Naive thymus-derived CD4-positive, alpha-beta T cell (primary cell): ENCODE measurements at places on chromosomes 7 and 10. TPM values are rescaled to one million over a fixed set of nuclear protein-coding genes. Genes with fewer than 3 reads are reported as not detected.
A peak's percentile ranks its signal among the peaks of the same experiment; 100 is the strongest.

DNA sequence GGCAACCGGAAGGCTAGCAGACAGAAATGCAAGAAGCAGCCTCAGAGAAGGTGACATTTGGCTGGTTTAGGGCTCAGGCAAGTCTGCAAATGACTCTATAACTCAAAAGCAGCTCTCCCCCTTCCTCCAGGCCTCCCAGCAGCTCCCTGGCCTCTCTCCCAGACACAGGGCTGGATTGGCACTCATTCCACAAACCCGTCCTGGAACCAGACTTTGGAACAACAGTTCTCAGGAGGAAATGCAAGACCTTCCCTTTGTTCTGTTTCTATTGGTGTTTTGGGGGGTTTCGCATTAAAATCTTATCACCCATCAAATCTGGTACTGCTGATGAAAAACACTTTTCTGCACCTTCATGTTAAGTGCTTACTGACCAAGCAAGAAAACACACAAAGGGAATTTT is 40.3 kb upstream of the EFCAB10 start:
- H3K4me1 ChIP-seq, result no peaks in the 10 kb centered on the region
- H3K4me3 ChIP-seq, result no peak overlapping the region
- peaks cover 89% of the 10 kb centered on the region for H3K36me3 ChIP-seq

GRCh38 chr10:77393411-77393810 is 244.2 kb downstream of the KCNMA1 start:
- no peak overlapping the region for H3K27ac ChIP-seq
- H3K4me1 ChIP-seq, result no peaks in the 10 kb centered on the region
- no peaks in the 10 kb centered on the region for H3K36me3 ChIP-seq
- H3K27me3 ChIP-seq, result no peaks in the 10 kb centered on the region
- H3K4me3 ChIP-seq, result no peak overlapping the region

HOXA3 gene
- total RNA-seq, result not detected in 2 replicates

DNA sequence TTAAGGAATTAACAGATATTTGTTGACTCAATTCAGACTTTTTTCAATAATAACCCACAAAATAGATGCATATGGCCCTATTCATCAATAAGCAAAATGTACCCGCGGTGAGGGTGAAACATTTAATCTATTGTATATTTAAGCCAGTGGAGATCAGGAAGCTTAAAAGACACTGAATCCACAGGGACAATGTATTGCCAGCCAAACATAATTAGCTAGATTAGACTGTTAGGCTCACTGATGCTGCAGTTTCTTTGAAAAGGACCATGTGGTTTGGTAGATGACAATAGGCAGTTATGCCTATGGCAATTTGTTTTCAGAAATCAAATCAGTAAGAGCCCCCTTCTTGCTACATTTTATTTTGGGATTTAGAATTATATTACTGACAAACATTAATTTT is 87.3 kb upstream of the PLXDC2 start:
- H3K27ac ChIP-seq, result no peak overlapping the region
- H3K4me1 ChIP-seq, result no peaks in the 10 kb centered on the region
- no peak overlapping the region for H3K4me3 ChIP-seq
- DNase-seq, result no peak

- H3K4me1 ChIP-seq, result no peaks in the 10 kb centered on the region
- H3K27me3 ChIP-seq, result no peaks in the 10 kb centered on the region
- no peaks in the 10 kb centered on the region for H3K36me3 ChIP-seq
- no peak overlapping the region for H3K27ac ChIP-seq
- H3K4me3 ChIP-seq, result no peak overlapping the region
These were observed 27.9 kb downstream of the GNG11 start for GRCh38 chr7:93949423-93949822.

AS3MT gene
- total RNA-seq, result 2.1 TPM

GRCh38 chr7:155667241-155667829 is 22.9 kb downstream of the RBM33 start:
- no peaks in the 10 kb centered on the region for H3K27me3 ChIP-seq
- H3K4me3 ChIP-seq, result no peak overlapping the region
- H3K36me3 ChIP-seq, result no peaks in the 10 kb centered on the region
- DNase-seq, result no peak

GRCh38 chr7:54260941-54261371 is 281.2 kb upstream of the VSTM2A start:
- no peaks in the 10 kb centered on the region for H3K4me1 ChIP-seq
- no peak for DNase-seq
- no peaks in the 10 kb centered on the region for H3K27me3 ChIP-seq
- H3K4me3 ChIP-seq, result no peak overlapping the region
- H3K36me3 ChIP-seq, result no peaks in the 10 kb centered on the region

- H3K27ac ChIP-seq, result no peak overlapping the region
- H3K27me3 ChIP-seq, result no peaks in the 10 kb centered on the region
- H3K4me3 ChIP-seq, result no peak overlapping the region
- no peaks in the 10 kb centered on the region for H3K4me1 ChIP-seq
- DNase-seq, result no peak
- no peaks in the 10 kb centered on the region for H3K36me3 ChIP-seq
These were observed 265.4 kb downstream of the CREB5 start for GRCh38 chr7:28677668-28678067.

ZEB1 gene
- 77.5 TPM for total RNA-seq

CLRN3 gene
- not detected for total RNA-seq

SFTPA1 gene
- not detected for total RNA-seq

POM121C gene
- 92.1 TPM for total RNA-seq

- no peaks in the 10 kb centered on the region for H3K4me1 ChIP-seq
- H3K27me3 ChIP-seq, result no peaks in the 10 kb centered on the region
- no peaks in the 10 kb centered on the region for H3K36me3 ChIP-seq
- no peak for DNase-seq
These were observed 568 bp downstream of the PRSS2 start for GRCh38 chr7:142771353-142771723.

GRCh38 chr7:154914308-154914995 is 88.5 kb downstream of the PAXIP1 start:
- no peak overlapping the region for H3K27ac ChIP-seq
- peak overlapping the region; percentile 56 for H3K4me3 ChIP-seq
- H3K4me1 ChIP-seq, result no peaks in the 10 kb centered on the region
- no peaks in the 10 kb centered on the region for H3K36me3 ChIP-seq

- no peaks in the 10 kb centered on the region for H3K27me3 ChIP-seq
- no peak overlapping the region for H3K27ac ChIP-seq
- H3K4me1 ChIP-seq, result no peaks in the 10 kb centered on the region
- H3K4me3 ChIP-seq, result no peak overlapping the region
These were observed 25.2 kb upstream of the ITPRID1 start for GRCh38 chr7:31488562-31489203.

- no peaks in the 10 kb centered on the region for H3K4me1 ChIP-seq
- H3K36me3 ChIP-seq, result no peaks in the 10 kb centered on the region
- no peaks in the 10 kb centered on the region for H3K27me3 ChIP-seq
- no peak overlapping the region for H3K4me3 ChIP-seq
- DNase-seq, result no peak
These were observed 292.4 kb upstream of the MYO3A start for GRCh38 chr10:25641595-25641994.

GRCh38 chr10:49656845-49657493 is 22.5 kb upstream of the C10orf53 start:
- H3K27ac ChIP-seq, result no peak overlapping the region
- H3K4me1 ChIP-seq, result no peaks in the 10 kb centered on the region
- no peak overlapping the region for H3K4me3 ChIP-seq
- H3K36me3 ChIP-seq, result no peaks in the 10 kb centered on the region

DNA sequence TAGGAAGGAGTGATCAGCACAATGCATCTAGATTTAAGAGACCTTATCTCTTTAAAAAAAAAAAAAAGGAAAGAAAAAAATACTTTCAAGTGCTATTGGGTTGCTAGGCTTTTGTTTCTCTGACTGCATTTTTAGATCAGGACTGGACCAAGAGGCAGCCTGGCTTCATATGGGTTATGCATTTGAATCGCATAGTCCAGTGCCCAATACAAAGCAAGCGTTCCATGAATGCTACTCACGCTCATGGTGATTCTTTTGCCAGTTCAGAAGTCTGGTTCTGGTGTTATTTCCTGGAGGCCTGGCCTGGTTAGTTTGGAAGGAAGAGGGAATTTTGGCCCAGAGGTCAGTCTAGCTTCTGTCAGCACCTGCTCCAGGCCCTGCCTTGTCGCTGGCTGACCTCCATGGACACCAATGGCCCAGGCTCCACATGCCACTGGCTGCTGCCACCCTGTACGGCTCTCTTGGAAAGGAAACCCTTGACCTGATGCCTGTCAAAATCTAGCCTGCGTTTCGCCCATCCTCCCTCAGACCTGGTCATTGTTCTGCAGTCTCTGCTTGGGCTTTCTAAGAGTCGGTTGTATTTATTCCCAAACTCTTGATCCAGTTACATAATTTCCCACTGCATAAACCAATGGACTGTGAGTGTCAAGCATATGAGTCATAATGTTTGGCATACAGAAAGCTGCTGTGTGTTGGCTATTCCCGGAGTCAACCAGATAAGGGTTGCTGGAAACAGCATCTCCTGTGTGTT is 74.3 kb upstream of the MKX start:
- DNase-seq, result no peak
- no peak overlapping the region for H3K27ac ChIP-seq
- H3K36me3 ChIP-seq, result no peaks in the 10 kb centered on the region

- H3K36me3 ChIP-seq, result no peaks in the 10 kb centered on the region
- H3K27me3 ChIP-seq, result no peaks in the 10 kb centered on the region
- peaks cover 2% of the 10 kb centered on the region for H3K4me1 ChIP-seq
These were observed 31.2 kb downstream of the ABLIM1 start for GRCh38 chr10:114626841-114627240.

AEBP1 gene
- 29.2 TPM for total RNA-seq

RBM20 gene
- 1.6 TPM for total RNA-seq

LANCL2 gene
- 5.2 TPM for total RNA-seq

GRCh38 chr10:98407017-98407743 is 7.8 kb downstream of the PYROXD2 start:
- no peaks in the 10 kb centered on the region for H3K4me1 ChIP-seq
- H3K36me3 ChIP-seq, result peaks cover 4% of the 10 kb centered on the region
- DNase-seq, result no peak
- no peak overlapping the region for H3K27ac ChIP-seq
- H3K4me3 ChIP-seq, result no peak overlapping the region

- H3K36me3 ChIP-seq, result no peaks in the 10 kb centered on the region
- no peak overlapping the region for H3K4me3 ChIP-seq
- no peaks in the 10 kb centered on the region for H3K4me1 ChIP-seq
- DNase-seq, result no peak
- no peaks in the 10 kb centered on the region for H3K27me3 ChIP-seq
These were observed 1.2 kb downstream of the GPNMB start for GRCh38 chr7:23247603-23248335.

BUB3 gene
- total RNA-seq, result 180 TPM
